ENCODE measurements at places on chromosomes 12 and 14.

- DNase-seq, result no peak
Measured at GRCh38 chr14:55547650-55548315, 32.2 kb upstream of the KTN1 start.

DNA sequence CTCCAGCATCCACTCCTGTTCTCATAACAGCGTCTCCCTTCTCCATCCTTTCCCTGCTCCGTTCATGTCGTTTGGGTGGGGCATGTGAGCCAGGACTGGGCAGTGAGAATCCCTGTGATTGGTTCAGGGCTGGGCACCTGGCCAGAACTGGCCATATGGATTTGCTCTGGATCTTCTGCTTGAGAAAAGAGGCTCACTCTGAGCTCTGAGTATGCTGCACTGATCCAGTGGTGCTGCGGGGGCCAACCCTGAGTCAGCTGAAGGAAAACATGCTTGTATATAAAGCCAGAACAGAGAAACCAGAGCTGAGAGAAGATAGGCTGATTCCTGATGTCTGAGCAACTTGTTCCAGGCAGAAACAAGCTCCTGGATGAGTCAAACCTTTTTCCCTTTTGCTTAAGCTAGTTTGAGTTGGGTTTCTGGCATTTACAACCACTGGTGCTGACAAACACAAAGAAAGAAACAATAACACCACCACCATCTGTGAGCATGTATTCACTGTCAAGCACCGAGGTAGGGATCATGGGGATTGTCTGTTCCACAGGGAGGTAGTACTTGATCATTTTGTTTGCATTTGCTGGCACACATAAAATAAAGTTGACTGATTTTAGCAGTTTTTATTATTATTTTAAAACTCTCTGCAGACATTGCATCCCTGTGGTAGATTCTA lies 14.0 kb upstream of the HPD start:
- no peak for DNase-seq

DNA sequence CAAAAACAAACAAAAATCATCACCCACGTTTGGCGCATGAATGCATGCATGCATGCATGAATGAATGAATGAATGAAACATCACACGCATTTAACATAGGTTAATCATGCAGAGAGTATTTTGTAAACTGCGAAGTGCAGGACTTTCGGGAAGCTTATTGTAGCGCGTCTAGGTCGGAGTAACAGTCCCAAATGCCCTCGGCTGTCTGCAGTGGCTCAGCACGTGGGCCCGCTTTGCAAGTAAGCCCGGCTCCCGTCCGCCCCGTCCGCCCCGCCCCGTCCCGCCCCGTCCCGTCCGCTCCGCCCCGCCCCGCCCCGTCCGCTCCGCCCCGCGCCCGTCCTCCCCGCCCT lies 263 bp upstream of the IFT81 start:
- no peak for DNase-seq

DNA sequence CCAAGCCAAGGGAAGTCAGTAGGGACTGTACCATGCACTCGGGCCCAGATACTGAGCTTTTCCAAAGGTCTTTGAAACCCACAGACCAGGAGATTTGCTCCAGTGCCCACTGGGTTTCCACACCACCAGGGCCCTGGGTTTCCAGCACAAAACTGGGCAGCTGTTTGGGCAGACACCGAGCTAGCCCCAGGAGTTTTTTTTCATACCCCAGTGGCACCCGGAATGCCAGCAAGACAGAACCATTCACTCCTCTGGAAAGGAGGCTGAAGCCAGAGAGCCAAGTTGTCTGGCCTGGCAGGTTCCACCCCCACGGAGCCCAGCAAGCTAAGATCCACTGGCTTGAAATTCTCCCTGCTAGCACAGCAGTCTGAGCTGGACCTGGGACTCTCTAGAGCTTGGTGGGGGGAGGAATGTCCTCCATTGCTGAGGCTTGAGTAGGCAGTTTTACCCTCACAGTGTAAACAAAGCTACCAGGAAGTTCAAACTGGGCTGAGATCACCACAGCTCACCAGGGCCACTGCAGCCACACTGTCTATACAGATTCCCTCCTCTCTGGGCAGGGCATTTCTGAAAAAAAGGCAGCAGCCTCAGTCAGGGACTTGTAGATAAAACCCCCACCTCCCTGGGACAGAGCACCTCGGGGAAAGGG lies 793.7 kb downstream of the RPS29 start:
- DNase-seq, result no peak

GRCh38 chr14:50874757-50875156 lies 2.9 kb downstream of the ABHD12B start:
- no peak for DNase-seq

GRCh38 chr12:44972746-44973421 lies 78.0 kb downstream of the DBX2 start:
- no peak for DNase-seq

- DNase-seq, result no peak
Measured at GRCh38 chr14:22850944-22851764, 14.8 kb downstream of the MMP14 start.
